Stimulated activated CD8-positive, alpha-beta memory T cell treated with anti-CD3 and anti-CD28 coated beads, Interleukin-15, amount 100 ng/mL, for 1 hour (primary cell): ENCODE measurements at places on chromosomes 2 and 18.

- no peak for DNase-seq
These were observed 131.5 kb downstream of the PPP1R1C start for GRCh38 chr2:182117196-182117595.

GRCh38 chr18:10927286-10927992 is 221.9 kb downstream of the PIEZO2 start:
- DNase-seq, result no peak

DNA sequence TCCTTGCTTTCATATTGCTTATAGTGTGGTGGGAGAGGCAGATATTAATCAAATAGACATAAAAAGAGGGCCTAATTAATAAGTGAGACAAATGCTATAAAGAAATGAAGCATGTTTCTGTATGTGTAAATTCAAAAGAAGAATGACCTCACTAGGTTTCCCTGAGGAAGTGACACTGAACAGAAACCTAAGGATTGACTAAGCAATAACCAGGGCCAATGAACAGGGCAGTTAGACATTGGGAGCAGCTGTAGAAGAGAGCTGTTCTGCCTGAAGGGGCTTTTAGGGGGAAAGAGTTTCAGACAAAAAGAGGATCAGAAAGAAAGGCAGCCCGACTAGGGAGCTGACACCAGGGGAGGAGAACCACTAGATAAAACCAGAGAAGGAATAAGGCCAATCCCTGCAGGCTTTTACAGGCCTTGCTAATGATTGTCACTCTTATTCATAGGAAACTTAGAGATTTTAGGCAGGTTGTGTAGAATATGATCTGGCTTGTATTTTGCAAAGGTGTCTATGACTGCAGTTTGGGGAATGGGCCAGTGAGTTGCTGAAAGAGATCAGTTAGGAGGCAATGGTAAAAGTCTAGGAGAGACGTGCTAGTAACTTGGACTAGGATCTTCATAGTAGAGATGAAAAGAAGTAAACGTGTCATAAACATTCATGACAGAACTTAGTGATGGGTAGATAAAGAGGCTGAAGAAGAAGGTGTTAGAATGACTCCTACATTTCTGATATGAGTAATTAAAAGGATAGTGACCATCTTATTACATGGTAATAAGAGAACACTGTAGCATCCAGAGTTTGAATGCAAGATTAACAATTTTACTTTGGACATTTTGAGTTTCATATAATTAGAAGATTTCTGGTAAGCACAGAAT is 26.8 kb upstream of the NABP1 start:
- DNase-seq, result no peak

DNA sequence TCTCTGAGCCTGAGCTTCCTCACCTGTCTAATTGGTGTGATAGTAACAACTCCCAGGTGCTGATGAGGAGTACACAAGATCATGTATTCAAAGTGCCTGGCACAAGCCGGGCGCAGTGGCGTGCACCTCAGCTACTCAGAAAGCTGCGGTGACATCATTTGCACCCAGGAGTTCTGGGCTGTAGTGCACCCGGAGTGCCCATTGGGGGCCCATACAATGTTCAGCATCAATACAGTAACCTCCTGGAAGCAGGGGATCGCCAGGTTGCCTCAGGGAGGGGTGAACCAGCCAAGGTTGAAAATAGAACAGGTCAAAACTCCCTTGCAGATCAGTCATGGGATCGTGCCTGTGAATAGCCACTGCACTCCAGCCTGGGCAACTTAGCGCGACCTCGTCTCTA is 11.2 kb upstream of the C1QL2 start:
- DNase-seq, result no peak

DNA sequence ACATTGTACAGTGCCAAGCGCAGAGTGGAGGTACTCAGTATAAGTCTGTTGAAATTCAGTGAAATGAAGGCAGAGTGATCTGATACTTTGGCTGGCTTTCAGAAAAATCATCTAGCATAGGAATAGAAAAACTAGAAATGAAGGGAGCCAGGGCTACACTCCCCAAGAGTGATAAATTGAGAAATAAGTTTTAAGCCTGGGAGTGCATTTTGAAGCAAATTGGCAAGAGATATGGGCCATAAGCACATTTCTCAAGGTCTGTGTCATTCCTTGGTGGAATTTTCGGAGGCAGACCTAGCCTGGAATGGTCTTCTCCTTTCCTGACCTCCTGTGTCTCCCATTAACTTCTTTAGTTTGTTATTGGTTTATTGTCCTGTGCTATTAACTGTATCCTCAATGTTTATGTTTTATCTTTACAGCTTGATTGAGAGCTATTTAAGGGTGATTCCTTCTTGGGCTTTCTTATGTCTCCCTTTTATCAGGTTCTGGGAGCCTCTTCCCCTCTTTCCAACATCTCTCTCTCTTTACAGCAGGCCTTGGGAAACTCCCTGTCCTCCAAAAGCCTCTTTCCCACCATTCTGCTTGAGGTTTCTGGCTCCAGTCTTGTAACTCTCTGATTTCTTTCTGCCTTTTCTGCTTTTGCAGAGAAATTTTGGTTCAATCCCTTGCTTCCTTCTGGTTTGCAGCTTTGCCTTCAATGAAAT is 649.5 kb downstream of the SLC4A3 start:
- no peak for DNase-seq

GRCh38 chr18:7927119-7927518 is 360.0 kb downstream of the PTPRM start:
- DNase-seq, result no peak

DNA sequence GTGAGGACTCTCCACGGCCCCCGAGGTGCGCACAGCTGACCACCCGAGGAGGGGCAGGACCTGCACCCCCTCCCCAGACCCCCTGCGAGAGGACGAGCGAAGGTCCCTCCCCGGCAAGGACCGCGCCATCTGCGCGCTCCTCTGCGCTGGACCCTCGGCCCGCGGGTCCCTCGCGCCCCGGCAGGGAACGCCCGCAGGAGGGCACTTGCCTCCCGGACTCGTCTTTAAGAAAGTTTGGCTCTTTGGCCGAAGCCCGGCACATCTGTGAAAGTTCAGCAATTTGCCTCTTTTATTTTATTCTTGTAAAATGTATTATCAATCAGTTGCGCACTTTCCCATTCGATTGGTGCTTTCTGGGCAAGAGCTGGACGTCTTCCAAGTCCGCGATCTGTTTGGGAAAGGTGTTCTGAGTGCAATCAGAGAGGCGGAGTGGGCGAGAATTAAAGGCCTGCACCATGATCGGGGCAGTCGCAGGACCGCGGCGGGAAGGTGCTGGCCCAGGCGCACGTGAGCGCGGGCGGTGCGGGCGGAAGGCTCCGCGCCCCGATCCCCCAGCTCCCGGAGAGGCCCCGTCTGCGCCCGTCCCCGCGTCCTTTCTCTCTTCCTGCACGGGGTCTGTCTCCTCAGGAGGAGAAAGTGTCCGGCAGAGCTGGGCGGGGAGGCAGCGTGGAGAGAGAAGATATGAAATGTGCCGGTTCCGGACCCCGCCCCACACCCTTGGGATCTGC is 1.6 kb upstream of the ALKAL2 start:
- DNase-seq, result no peak

- DNase-seq, result no peak
These were observed 42.5 kb downstream of the TANC1 start for GRCh38 chr2:159010963-159011362.

DNA sequence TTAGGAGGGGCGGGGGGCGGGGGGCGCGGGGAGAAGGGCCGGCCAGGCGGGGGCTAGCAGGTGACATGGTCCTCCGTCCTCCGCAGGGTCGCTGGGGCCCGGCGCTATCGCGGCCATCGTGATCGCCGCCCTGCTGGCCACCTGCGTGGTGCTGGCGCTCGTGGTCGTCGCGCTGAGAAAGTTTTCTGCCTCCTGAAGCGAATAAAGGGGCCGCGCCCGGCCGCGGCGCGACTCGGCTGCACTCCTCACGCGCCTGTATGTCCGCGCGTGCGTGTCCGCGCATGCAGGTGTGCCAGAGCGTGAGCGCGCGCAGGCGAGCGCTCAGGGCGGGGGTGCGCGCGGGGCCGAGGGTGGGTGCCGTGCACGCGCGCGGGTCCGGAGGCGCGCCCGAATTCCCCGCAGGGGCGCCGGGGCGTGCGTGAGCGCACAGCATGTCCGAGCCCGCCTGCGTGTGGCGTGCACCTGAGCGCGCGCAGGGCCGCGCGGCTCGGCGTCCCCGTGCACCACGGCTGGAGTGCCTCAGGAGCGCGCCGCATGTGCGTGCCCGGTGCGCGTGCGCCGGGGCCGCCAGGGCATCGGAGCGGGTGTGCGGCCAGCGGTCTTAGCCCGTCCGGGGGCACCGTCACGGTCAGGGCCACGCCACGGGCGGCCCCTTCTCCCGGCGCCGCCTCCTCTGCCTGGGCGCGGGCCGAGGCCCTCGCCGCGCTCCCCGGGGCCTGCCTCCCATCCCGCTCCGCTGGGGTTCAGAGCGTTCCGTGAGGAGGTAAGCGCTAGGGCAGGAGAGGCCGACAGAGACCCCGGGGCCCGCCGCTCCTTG is 6.3 kb downstream of the SNORC start:
- DNase-seq, result no peak

- DNase-seq, result no peak
These were observed 55.0 kb downstream of the PLEKHM3 start for GRCh38 chr2:207970147-207970825.

DNA sequence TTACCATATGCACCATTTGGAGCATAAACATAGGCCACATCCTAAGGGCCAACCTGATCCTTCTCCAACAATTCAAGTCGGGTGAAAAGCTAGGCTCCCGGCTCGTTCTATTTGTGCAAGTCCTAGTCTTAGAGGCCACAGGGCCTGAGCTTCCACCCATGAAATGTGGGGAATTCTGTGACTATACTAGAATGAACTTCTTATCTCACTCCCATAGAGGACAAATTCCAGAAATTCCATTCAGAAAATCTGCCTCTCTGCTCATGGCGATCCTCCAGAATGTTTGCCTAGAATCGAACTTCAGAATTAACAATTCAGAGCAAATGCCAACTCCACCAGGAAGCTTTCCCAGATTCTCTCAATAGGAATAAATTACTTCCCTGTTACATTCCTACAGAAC is 187.9 kb downstream of the BCL11A start:
- DNase-seq, result no peak

GRCh38 chr2:177056481-177056929 is 156.1 kb upstream of the HNRNPA3 start:
- DNase-seq, result no peak

- no peak for DNase-seq
These were observed 565.1 kb downstream of the ZEB2 start for GRCh38 chr2:143954844-143955243.

- DNase-seq, result no peak
These were observed 305.7 kb downstream of the CYRIA start for GRCh38 chr2:16359961-16360360.

DNA sequence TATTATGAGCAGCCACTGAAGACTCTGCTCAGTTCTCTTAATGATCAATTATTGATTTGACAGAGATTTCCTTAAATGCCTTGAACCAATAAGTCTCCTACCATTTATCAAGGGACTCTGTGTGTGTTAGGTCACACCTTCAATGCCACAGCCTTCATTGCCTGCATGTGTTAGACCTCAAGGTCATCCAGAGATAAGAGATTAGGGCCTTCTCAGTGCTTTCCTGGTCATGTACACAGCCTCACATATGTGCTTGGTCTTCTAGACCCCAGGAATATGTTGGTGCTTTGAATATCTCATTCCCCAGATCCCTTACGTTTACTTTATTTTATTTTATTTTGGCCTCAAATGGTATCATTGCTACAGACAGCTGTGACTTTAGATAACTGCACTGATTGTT is 93.0 kb upstream of the CTAGE1 start:
- no peak for DNase-seq

DNA sequence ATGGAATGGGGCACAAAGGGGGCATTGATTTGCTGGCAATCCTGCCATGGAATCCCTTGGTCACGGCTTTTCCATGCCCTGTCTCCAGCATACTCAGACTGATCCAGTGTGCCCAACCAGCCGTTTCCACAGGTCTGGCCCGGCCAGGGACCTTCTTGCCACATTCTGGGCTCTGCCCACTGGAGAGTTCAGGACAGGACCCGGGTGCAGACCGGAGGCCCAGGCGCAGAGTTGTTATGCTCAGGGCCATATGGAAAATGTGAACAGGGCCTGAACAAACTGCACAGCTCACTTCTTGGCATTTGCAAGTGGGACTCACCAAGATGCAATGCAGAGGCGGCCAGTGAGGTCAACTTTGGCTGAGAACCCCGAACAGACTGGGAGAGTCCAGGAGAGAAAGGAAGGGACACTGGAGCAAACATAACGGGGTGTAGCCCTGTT is 15.6 kb upstream of the ASAP2 start:
- no peak for DNase-seq

DNA sequence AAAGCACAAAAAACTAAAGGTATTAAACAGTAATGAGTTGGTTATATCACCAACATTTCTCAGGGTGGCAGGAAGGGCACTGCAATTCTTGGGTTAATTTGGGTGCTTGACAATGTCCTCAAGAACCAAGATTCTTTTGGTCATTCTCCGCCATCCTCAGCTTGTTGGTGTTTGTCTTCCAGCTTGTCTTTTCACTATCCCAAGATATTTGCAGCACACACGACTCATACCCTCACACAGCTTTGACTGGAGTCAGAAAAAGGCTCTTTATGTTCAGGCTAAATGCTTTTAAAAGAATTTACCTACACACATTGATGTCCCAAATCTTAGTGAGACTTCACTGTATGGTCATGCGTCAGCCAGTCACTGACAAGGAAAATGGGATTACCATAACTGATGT is 12.5 kb downstream of the GREB1L start:
- no peak for DNase-seq

- DNase-seq, result no peak
These were observed 72.2 kb downstream of the GALNT14 start for GRCh38 chr2:31066086-31066485.

DNA sequence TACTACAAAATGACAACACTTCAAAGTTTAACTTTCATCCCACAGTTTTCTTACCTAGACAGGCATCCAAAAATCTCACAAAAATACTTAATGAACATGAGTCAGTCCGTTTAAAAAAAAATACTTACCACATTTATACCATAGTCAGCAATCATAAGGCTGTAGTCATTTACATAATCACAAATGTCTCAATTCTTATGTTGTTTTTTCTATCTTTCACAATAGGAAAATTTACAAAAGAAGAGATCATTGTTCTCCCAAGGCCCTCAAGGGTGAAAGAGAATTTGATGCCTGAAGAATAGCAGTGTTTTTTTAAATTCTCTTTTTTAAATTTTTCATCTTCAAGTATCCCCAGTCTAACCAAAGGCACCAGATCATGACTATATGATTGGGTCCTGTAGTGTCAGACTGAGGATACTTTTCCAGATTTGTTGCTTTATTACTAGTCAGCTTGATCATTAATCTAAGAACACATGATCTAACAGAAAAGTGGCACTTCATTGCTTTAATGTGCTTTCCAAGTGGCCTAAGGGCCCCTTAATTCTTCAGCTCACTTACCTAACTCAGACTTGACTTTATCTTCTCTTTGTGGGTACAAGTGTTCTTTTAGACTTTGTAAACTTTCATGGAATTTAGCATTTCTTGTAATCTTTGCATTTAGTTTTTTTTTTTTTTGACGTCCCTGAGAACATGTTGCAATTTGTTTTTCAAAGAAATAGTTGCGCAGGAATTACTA is 4.7 kb downstream of the SCYGR5 start:
- DNase-seq, result no peak

GRCh38 chr2:156436497-156437085 is 412 bp downstream of the GPD2 start:
- no peak for DNase-seq

GRCh38 chr2:883803-884748 is 66.6 kb upstream of the SNTG2 start:
- no peak for DNase-seq
